Right atrium auricular region (tissue), 2 donors: ENCODE measurements at places on chromosomes 2 and 18. TPM values are rescaled to one million over a fixed set of nuclear protein-coding genes. Genes with fewer than 3 reads are reported as not detected.

- H3K36me3 ChIP-seq, result no peaks in the 10 kb centered on the region
- H3K27ac ChIP-seq, result no peak overlapping the region
- DNase-seq, result no peak
These were observed 80.1 kb downstream of the LAMA1 start for GRCh38 chr18:7037470-7037869.

DNA sequence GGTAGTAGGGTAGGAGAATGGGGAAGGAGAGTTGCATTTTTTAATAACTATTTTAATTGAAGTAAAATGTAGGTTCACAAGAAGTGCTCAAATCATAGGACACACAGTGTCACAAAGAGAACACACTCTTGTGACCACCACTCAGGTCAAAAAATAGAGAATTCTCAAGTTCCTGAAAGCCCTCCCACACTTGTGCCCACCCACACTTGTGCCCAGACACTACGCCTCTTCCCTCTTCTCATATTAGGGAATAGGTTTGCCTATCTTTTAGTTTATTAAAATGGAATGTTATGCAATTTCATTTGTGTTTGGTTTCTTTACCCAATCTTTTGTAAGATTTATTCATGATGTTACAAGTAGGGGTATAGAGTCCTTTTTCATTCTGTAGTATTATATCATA, 67.2 kb downstream of the UGGT1 start:
- H3K27me3 ChIP-seq, result no peaks in the 10 kb centered on the region
- no peaks in the 10 kb centered on the region for H3K4me1 ChIP-seq
- no peak overlapping the region for H3K27ac ChIP-seq
- peaks cover 33% of the 10 kb centered on the region for H3K36me3 ChIP-seq
- H3K4me3 ChIP-seq, result no peak overlapping the region

- H3K36me3 ChIP-seq, result no peaks in the 10 kb centered on the region
- DNase-seq, result no peak
- H3K27me3 ChIP-seq, result no peaks in the 10 kb centered on the region
- no peak overlapping the region for H3K27ac ChIP-seq
- H3K4me3 ChIP-seq, result no peak overlapping the region
These were observed 48.9 kb upstream of the HPCAL1 start for GRCh38 chr2:10253596-10254372.

- peaks cover 27% of the 10 kb centered on the region for H3K36me3 ChIP-seq
- H3K27ac ChIP-seq, result no peak overlapping the region
- H3K27me3 ChIP-seq, result no peaks in the 10 kb centered on the region
- DNase-seq, result no peak
- H3K4me3 ChIP-seq, result no peak overlapping the region
These were observed 79.6 kb downstream of the GORASP2 start for GRCh38 chr2:171008550-171009205.

DNA sequence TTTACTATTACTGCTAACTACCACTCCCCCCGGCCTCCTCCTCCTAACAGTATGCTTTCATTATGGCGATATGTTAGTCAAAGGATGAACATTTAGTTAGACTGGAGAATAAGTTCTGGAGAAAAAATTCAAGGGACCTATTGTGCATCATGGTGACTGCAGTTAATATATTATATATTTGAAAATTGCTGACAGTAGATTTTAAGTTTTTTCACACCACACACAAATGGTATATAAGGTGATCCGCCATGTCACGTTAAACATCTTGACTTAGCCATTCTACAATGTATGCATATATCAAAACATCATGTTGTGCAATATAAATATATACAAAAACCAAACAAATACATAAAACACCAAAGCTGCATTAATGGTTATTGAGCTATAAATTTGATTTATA, 873.7 kb downstream of the CNTNAP5 start:
- H3K27ac ChIP-seq, result no peak overlapping the region
- H3K36me3 ChIP-seq, result no peaks in the 10 kb centered on the region
- H3K4me1 ChIP-seq, result no peaks in the 10 kb centered on the region
- H3K27me3 ChIP-seq, result no peaks in the 10 kb centered on the region

DNAJC10 gene
- 26.1 TPM for total RNA-seq

FAM228B gene
- 31.1 TPM for total RNA-seq

DSG2 gene
- total RNA-seq, result 64.4 TPM

PLEK gene
- 3.1 TPM for total RNA-seq

SETBP1 gene
- 7.8 TPM for total RNA-seq

ELOA2 gene
- total RNA-seq, result not detected

ZSWIM2 gene
- not detected for total RNA-seq

SP100 gene
- 80.1 TPM for total RNA-seq
